Left ventricle myocardium inferior (tissue), 1 donor: ENCODE measurements at places on chromosomes 5 and 9. TPM values are rescaled to one million over a fixed set of nuclear protein-coding genes. Genes with fewer than 3 reads are reported as not detected.

LHX3 gene
- not detected for total RNA-seq

N4BP3 gene
- 1.8 TPM for total RNA-seq

DNA sequence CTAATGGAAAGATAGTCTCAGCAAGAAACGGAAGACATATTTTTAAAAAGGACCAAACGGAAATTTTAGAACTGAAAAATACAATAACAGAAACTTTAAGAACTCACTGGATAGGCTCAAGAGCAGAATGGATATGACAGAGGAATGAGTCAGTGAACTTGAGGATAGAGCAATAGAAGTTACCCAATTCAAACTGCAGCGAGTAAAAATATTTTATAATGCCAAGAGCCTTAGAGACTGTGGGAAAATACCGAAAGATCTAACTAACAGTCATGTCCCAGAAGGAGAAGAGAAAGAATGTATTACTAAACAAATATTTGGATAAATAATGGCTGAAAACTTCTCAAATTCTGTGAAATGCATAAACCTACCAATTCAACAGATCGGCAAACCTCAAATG is 40.8 kb downstream of the ADAMTS2 start:
- peaks cover 13% of the 10 kb centered on the region for H3K27me3 ChIP-seq
- H3K4me3 ChIP-seq, result no peak overlapping the region
- no peak for DNase-seq

DNA sequence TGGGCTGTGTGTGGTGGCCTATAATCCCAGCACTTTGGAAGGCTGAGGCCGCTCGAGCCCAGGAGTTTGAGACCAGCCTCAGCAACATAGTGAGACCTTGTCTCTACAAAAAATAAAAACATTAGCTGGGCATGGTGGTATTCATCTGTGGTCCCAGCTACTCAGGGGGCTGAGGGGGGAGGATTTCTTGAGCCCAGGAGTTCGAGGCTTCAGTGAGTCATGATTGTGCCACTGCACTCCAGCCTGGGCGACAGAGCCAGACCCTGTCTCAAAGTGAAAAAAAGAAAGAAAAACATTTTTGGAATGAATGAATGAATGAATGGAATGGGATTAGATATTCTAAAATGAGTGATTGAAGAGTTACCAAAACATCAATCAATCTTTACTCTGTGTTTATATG is 85.8 kb downstream of the FGF1 start:
- H3K36me3 ChIP-seq, result peaks cover 3% of the 10 kb centered on the region
- peak overlapping the region; percentile 53 for H3K4me3 ChIP-seq
- H3K4me1 ChIP-seq, result peaks cover 39% of the 10 kb centered on the region
- H3K27ac ChIP-seq, result peak overlapping the region; percentile 82
- no peak for DNase-seq

TMEM252 gene
- not detected for total RNA-seq

- no peaks in the 10 kb centered on the region for H3K4me1 ChIP-seq
- no peak for DNase-seq
- no peaks in the 10 kb centered on the region for H3K36me3 ChIP-seq
- no peak overlapping the region for H3K27ac ChIP-seq
- H3K27me3 ChIP-seq, result no peaks in the 10 kb centered on the region
These were observed 106.7 kb downstream of the SMIM15 start for GRCh38 chr5:61055434-61056006.

GRCh38 chr5:94820488-94820887 is 202.0 kb downstream of the SLF1 start:
- H3K27me3 ChIP-seq, result no peaks in the 10 kb centered on the region
- H3K4me1 ChIP-seq, result no peaks in the 10 kb centered on the region
- H3K36me3 ChIP-seq, result no peaks in the 10 kb centered on the region
- no peak overlapping the region for H3K27ac ChIP-seq

GRCh38 chr5:107216587-107216986 is 454.1 kb downstream of the EFNA5 start:
- H3K4me3 ChIP-seq, result no peak overlapping the region
- H3K27me3 ChIP-seq, result no peaks in the 10 kb centered on the region
- no peaks in the 10 kb centered on the region for H3K36me3 ChIP-seq
- H3K27ac ChIP-seq, result peak overlapping the region; percentile 82
- DNase-seq, result no peak

DNA sequence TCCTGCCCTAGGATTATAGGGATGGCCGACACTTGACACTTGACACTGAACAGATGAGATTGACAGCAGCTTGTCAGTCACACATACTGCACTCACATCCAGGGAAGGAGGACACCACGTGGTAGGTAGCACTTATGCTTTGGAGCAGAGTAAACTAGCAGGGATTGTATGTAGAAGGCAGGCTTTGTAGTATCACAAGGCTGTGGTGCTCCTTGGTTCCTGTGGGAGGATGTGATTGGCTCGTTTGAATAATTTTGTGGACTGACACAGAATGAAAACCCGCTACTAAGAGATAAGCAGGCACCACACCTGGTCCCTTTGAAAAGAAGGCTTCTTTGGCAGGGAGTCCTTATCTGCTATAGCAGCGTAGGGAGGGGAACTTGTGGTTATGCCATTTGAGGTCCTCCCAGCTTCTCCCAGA is 63.6 kb upstream of the IL12B start:
- H3K36me3 ChIP-seq, result no peaks in the 10 kb centered on the region
- no peak overlapping the region for H3K4me3 ChIP-seq
- H3K4me1 ChIP-seq, result no peaks in the 10 kb centered on the region
- no peak for DNase-seq
- H3K27me3 ChIP-seq, result no peaks in the 10 kb centered on the region

- no peaks in the 10 kb centered on the region for H3K36me3 ChIP-seq
- no peak overlapping the region for H3K4me3 ChIP-seq
- no peak for DNase-seq
- no peaks in the 10 kb centered on the region for H3K27me3 ChIP-seq
- no peak overlapping the region for H3K27ac ChIP-seq
- H3K4me1 ChIP-seq, result peaks cover 17% of the 10 kb centered on the region
These were observed 173.0 kb downstream of the MACROH2A1 start for GRCh38 chr5:135225856-135226560.

- no peak for DNase-seq
- peaks cover 62% of the 10 kb centered on the region for H3K27me3 ChIP-seq
- no peak overlapping the region for H3K4me3 ChIP-seq
- no peaks in the 10 kb centered on the region for H3K4me1 ChIP-seq
These were observed 99.6 kb upstream of the RAPGEF1 start for GRCh38 chr9:131839281-131840084.

SLC36A2 gene
- total RNA-seq, result 0.16 TPM

UBE2QL1 gene
- 25.5 TPM for total RNA-seq

DNA sequence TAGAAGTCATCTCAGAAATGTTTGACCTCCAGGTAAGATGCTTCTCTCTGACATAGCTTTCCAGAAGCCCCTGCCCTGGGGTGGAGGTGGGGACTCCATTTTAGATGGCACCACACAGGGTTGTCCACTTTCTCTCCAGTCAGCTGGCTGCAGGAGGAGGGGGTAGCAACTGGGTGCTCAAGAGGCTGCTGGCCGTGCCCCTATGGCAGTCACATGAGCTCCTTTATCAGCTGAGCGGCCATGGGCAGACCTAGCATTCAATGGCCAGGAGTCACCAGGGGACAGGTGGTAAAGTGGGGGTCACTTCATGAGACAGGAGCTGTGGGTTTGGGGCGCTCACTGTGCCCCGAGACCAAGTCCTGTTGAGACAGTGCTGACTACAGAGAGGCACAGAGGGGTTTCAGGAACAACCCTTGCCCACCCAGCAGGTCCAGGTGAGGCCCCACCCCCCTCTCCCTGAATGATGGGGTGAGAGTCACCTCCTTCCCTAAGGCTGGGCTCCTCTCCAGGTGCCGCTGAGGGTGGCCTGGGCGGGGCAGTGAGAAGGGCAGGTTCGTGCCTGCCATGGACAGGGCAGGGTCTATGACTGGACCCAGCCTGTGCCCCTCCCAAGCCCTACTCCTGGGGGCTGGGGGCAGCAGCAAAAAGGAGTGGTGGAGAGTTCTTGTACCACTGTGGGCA is 642 bp downstream of the CSF2 start:
- no peaks in the 10 kb centered on the region for H3K27me3 ChIP-seq
- no peaks in the 10 kb centered on the region for H3K4me1 ChIP-seq
- H3K4me3 ChIP-seq, result no peak overlapping the region
- no peak overlapping the region for H3K27ac ChIP-seq
- DNase-seq, result no peak

NUTM2F gene
- not detected for total RNA-seq

DNA sequence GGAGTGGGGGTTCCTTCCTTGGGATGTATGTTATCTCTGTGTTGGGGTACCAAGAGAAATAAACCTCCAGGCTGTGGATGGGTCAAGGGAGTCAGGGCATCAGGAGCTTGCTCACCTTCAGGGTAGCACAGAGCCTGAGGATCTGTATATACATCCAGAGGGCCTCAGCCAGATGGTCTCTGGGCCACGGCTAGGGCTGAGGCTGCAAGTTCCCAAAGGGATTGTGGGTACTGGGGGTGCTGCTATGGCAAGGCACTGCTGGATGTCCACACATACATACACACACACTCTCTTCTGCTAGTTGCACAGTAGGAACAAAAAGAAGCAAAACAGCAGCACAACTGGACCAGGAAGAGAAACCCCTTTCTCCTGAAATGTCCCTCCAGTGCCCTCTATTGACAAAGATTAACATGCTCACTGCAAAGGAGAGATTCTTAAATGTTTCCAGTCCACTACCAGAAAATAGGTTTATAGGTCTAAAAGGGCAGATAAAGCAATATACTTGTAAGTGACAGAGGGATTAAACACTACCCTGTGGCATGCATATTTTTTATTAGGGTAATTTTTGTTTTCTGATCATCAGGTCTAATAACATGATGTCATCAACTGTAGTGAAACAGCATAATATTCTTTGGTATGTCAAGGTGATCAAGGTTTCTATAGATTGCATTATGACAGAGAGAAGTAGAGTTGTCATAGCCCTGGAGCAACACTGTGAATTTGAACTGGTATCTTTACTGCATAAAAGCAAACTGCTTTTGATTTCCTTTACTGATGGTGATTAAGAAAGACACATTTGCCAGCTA is 56.3 kb upstream of the KCNN2 start:
- no peak for DNase-seq
- H3K4me1 ChIP-seq, result no peaks in the 10 kb centered on the region
- no peaks in the 10 kb centered on the region for H3K36me3 ChIP-seq

DNA sequence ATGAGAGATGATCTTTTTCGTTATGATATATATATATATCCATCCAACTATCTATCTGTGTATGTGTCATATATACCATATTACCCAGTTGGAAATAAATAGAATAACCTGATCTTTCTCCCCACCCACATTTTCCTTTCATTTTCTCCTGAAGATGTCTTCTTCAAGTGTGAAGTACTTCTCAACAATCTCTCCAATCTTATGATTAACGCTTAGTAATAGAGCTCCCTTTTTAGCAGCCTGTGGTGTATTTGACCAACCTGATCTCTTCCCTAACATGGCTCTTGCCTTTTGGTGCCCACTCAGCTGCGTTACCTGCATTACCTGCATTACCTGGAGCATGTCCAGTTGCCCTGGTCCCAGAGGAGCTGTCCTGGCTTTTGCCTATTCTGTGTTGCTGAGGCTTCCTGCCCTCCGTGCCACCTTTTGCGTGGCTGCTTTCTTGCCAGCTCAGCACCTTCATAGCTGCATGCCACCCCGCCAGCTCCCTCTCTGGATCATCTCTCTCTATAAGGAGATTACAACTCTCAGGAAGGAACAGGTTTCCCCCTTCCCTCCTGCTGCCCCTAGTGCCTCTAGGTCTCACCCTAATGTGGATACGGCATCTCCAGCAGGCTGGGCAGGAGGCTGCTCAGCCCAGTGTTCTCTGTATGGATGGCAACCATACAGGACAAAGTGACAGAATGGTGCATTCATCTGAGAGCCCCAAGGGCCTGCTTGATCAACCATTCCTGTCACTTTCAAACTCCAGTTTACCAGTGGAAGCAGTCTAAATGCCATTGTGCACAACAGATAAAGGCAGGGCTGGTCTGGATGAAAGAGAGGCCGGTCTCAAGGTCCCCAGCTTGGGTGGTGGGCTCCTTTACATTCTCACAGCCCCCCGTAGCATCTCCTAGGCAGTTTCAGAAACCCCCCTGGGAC is 126.7 kb downstream of the GADD45G start:
- H3K4me3 ChIP-seq, result no peak overlapping the region
- DNase-seq, result no peak
- no peaks in the 10 kb centered on the region for H3K36me3 ChIP-seq
- no peaks in the 10 kb centered on the region for H3K27me3 ChIP-seq
- peaks cover 27% of the 10 kb centered on the region for H3K4me1 ChIP-seq
- peak overlapping the region; percentile 73 for H3K27ac ChIP-seq

SOHLH1 gene
- total RNA-seq, result not detected

RNF180 gene
- total RNA-seq, result 12.9 TPM

SNX30 gene
- total RNA-seq, result 3.2 TPM

- DNase-seq, result no peak
- peaks cover 24% of the 10 kb centered on the region for H3K36me3 ChIP-seq
- peak overlapping the region; percentile 72 for H3K27ac ChIP-seq
- H3K27me3 ChIP-seq, result no peaks in the 10 kb centered on the region
- peaks cover 37% of the 10 kb centered on the region for H3K4me1 ChIP-seq
- no peak overlapping the region for H3K4me3 ChIP-seq
These were observed 9.4 kb downstream of the CCDC127 start for GRCh38 chr5:208449-209114.
